ENCODE measurements at places on chromosomes 2 and 18.

GRCh38 chr2:68737711-68738110 is 3.1 kb downstream of the ARHGAP25 start:
- no peak for DNase-seq

- no peak for DNase-seq
These were observed 76.4 kb upstream of the BCL11A start for GRCh38 chr2:60629801-60630385.

DNA sequence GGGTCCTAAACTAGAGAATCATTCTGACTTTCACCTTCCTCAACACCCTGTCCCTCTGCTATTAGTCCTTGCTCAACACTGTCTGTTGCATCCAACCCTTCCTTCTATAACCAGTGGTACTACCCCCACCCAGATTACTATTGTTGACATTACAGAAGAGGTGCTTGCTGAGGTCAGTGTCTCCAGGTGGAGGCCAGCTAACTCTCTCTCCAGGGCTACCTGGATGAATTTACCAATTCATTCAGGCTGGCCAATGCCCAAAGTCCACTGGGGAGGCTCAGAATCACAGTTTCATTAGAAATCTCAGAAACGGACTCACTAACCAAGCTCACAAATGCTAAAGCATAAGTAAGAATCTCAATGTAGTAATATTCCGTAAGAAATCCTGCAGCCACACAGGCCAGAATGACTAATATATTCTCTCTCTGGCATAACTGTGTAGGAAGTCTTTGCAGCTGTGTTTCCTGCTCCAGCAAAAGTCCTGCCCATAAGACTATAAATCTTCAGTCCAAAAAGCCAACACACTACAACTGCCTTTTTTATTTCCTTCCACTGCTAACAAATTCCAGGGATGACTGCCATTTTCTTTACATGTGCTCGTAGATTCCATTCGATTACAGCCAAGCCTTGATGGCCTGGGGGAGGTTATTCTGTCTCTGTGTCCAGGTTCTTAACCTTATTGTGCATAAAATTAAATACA is 10.0 kb upstream of the TTR start:
- peak; percentile 83 for DNase-seq

DNA sequence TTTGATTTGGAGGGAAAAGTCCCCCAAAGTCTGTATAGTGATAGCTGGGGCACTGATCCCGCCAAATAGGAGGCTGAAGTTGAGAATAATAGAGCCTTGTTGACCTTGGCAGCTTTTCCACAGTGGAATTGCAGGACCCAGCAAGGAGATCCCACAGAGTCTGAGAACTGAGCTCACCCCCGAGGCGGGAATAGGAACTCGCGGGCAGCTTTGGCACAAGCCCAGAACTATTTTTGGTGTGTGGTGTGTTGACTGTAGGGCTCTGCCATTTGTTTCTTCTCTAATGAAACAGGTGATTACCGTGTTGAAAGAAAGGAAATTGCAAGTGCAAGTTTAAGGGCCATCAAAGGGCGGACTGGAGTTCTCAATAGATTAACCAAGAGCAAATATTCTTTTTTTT is 34.0 kb downstream of the SH3RF3 start:
- peak; percentile 57 for DNase-seq

- DNase-seq, result no peak
These were observed 744.6 kb upstream of the POU3F3 start for GRCh38 chr2:104109356-104109755.

GRCh38 chr2:152506843-152507242 is 171.9 kb downstream of the FMNL2 start:
- peak; percentile 51 for DNase-seq

GRCh38 chr2:126381091-126381490 is 274.9 kb upstream of the GYPC start:
- DNase-seq, result no peak

GRCh38 chr18:2027016-2027415 is 544.3 kb downstream of the METTL4 start:
- no peak for DNase-seq

DNA sequence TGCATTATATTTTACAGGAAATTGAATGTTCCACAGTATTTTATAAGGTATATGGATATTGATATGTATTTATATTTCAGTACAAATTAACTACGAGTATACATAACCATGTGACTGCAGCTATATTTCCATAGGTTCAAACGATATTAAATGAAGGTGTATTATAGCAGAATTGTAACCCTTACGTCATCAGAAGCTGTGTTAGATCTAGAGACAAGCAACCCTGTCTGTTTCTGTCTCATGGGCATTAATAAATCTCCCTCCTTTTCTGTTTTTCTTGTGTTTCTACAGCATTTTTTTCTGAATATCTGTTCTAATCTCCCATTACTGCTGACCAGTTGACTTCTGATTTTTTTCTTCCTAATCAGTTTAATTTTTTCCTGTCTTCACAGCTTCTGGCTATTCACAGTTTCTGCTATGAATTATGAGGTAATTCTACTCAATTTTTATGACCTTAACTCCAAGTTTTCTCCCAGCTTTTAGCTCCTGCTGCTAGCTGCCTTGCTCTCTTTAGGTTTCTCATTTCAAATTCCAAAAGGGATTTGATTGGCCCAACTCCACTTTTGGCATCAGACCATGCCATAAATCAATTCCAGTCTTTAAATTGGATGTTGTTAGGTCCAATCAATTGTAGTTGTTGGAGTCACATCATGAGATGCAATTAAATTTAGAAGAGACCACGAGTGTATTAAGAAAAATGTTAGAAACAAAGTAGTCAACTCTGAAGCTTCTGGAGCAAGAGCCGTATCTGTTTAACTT is 277.5 kb upstream of the ZSWIM2 start:
- no peak for DNase-seq

DNA sequence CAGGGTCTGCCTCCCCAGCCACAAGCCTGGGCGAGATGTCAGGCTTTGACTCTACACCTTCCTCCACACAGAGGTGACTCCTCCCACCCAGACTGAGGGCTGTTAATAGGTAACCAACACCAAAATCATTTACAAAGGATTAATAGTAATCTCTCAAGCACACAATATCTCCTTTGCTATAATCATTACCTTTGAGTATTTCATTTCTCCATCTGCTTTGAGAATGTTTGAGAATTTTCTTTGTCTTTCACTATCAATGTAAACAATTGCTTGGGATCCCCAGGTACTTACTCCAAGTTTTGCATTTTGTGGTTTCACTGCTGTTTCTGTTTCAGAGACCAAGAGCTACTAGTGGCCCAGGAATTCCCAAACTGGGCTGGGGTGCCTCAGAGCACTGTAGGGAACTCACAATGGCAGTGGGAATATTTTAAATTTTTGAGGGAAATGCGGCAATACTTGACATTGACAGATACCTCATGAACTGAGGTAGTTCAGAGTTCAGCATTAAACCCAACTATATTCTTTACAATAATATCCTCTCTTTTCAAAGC is 166.4 kb upstream of the MGAT5 start:
- DNase-seq, result no peak

GRCh38 chr2:159988412-159988970 is 73.9 kb downstream of the PLA2R1 start:
- no peak for DNase-seq

DNA sequence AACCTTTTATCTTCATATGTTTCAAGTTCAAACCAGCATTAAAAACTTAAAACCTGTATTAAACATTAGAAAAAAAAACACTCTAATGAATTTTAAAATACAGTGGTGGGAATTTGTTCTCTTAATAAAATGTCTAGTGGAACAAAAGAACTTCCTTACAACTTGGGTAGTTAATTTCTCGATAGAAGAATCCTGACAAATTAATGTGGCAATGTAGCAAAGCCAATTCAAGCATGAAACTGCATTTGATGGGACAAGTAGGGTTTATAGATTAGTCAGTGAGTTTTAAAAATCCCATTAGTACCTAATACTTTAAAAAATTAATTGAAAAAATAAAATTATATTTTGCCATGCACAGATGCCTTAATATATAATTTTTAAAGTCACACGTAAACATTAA is 59.4 kb downstream of the PDE1A start:
- DNase-seq, result no peak

DNA sequence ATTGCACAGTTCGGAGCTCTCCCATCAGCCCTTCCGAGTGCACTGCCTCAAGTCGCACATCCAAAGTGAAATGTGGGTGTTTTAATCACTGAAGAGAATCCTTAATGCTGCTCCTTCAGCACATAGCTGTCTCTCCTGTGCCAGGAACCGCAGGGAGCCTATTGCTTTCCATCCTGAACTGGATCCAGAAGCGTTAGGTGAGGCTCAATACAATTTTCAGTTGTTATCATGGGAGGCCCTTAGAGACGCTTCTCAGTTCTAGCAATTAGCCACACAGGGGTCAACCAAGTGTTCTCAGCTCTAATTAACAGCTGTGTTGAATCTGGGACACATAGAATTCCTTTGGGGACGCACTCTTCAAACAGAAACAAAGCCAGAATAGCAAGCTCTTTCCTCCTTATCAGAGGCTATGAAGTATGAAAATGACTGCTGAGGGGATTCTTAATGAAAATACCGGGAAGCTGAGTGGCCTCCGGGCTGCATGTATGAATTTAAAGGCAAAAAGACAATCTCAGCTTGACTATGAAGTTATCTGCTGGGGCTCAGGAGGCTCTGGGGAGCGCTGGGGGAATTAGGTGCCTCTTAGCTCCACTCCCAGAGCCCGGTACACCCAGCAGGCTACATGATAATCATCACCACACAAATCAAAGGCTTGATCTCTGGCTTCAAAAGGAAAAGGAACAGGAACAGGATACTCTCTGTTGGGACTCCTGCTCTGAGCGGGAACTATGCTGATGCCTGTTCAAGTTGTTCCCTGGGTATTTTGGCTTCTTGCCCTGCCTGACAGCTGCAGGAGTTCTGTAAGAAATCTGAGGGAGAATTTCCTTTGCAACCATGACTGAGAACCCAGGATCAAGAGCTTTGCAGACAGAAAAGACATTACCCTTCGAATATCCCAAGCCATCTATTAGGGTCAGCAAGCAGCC is 55.4 kb upstream of the NCOA1 start:
- peak; percentile 87 for DNase-seq

- DNase-seq, result no peak
These were observed 66.3 kb upstream of the NABP1 start for GRCh38 chr2:191611614-191612013.

- DNase-seq, result no peak
These were observed 184.1 kb upstream of the TMEM200C start for GRCh38 chr18:6079406-6079805.

- no peak for DNase-seq
These were observed 13.3 kb upstream of the DUSP2 start for GRCh38 chr2:96158554-96158940.

DNA sequence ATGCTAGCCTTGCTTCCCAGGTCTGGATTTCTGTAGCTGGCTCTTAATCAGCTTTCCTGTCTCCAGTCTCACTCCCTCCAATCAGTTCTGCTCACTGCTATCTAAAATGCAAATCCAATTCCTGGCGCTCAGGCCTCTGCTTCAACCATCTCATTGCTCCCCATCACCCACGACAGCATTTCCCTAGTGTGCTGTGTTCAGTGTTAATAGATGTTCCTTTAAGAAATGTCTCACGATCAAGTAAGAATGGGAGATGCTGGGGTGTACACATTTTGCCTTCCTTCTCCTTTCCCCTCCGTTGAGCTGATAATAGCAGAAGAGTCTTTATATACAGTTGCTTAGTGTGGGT is 1.6 kb upstream of the PUM2 start:
- no peak for DNase-seq

GRCh38 chr2:31762085-31762484 is 181.3 kb upstream of the SRD5A2 start:
- DNase-seq, result no peak

- DNase-seq, result no peak
These were observed 140.8 kb downstream of the DDX1 start for GRCh38 chr2:15732341-15733077.

DNA sequence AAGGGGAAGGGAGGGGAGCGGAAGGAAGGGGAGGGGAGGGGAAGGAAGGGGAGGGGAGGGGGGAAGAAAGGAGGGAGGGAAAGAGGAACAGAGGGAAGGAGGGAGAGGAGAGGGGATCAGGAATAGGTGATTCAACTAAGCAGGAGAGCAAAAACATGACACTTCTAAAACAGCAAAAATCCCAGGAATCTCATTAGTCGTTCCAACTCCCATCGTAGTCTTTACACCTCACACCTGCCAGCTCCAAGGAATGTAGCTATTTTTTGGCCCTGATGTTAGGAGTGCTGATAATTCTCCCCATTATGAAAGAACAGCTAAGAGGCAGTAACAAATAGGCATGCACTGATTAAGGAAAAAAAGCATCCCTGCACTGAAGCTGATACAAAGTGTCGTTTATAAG is 709.9 kb upstream of the PKDCC start:
- no peak for DNase-seq

DNA sequence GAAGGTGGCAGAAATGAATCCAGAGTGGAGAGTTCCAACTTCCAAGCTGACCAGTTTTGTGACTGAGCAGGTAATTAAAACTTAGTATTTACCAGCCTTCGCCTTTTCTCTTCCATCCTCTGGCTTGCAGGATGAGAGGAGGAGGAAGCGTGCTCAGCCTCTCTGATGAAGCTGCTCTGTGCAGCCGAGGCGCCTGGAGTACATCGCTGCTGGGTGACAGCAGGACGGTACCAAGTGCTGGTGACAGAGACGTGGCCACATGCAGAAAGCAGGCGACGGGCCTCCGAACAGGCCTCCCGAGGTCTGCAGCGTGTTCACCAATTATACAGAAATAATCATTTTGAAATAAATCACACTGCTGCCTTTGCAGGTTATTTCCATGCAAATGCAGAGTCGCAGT is 95.0 kb downstream of the MBP start:
- no peak for DNase-seq

DNA sequence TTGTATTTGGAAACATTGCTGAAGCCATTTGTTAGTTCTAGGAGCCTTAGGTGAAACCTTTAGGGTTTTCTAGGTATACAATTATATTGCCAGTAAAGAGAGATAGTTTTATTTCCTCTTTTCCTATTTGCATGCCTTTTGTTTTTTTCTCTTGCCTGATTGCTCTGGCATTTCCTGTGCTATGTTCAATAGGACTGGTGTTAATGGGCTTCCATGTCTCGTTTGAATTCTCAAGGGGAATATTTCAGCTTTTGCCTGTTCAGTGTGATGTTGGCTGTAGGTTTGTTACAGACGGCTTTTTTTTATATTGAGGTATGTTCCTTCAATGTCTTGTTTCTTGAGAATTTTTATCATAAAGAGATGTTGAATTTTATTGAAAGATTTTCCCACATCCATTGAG is 1054.9 kb upstream of the NXPH2 start:
- no peak for DNase-seq

DNA sequence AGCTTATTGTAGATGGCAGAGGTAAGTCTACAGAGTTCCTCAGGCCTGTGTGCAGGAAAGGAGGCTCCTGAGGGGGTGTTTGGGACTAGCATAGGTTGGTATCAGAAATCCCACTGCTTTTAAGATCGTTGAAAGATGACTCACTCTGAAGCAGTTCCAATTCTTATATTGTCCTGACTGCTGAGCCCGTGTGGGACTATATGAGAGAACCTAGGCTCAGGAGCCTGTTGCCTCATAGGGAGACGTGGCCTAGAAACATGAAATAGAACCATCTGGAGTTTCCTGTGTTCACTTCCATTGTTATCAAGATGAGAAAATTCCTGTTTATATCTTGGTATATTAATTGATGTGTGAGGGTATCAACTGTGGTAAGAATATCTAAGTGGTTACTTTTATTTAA is 5.7 kb downstream of the CCT7 start:
- peak; percentile 41 for DNase-seq

- no peak for DNase-seq
These were observed 31.0 kb downstream of the VIT start for GRCh38 chr2:36727550-36727949.
